ENCODE measurements at places on chromosomes 13 and 19. TPM values are rescaled to one million over a fixed set of nuclear protein-coding genes. Genes with fewer than 3 reads are reported as not detected.

GRCh38 chr13:36840718-36841250 is 21.8 kb downstream of the RFXAP start:
- H3K36me3 ChIP-seq: no peaks in the 10 kb centered on the region
- H3K27ac ChIP-seq: no peak overlapping the region
- H3K27me3 ChIP-seq: no peaks in the 10 kb centered on the region
- no peak for DNase-seq
- no peaks in the 10 kb centered on the region for H3K4me1 ChIP-seq

The GSX1 gene
- not detected for total RNA-seq

DNA sequence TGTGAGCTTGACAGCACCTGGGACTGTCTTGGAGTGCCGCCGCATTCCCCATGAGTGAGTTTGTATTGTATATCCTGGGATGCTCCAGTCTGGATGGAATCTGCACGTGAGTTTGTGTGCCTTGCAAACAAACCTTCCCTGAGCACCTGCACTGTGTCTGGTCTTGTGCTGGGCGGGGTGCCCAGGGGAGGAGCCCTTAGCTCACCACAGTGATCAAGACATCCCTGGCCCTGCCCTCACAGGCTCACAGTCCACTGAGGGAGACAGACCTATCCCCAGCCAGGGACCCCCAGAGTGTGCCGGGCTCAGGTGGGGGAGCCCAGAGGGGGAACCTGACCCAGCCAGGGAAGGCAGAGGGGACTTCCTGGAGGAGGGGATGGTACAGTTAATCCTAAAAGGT is 1.7 kb upstream of the BCAM start:
- H3K36me3 ChIP-seq: no peaks in the 10 kb centered on the region
- DNase-seq: no peak
- no peak overlapping the region for H3K4me3 ChIP-seq
- peaks cover 8% of the 10 kb centered on the region for H3K27me3 ChIP-seq

- H3K36me3 ChIP-seq: no peaks in the 10 kb centered on the region
- no peak for DNase-seq
Observed at GRCh38 chr19:7795555-7796161, 32.6 kb downstream of the CLEC4M start.

DNA sequence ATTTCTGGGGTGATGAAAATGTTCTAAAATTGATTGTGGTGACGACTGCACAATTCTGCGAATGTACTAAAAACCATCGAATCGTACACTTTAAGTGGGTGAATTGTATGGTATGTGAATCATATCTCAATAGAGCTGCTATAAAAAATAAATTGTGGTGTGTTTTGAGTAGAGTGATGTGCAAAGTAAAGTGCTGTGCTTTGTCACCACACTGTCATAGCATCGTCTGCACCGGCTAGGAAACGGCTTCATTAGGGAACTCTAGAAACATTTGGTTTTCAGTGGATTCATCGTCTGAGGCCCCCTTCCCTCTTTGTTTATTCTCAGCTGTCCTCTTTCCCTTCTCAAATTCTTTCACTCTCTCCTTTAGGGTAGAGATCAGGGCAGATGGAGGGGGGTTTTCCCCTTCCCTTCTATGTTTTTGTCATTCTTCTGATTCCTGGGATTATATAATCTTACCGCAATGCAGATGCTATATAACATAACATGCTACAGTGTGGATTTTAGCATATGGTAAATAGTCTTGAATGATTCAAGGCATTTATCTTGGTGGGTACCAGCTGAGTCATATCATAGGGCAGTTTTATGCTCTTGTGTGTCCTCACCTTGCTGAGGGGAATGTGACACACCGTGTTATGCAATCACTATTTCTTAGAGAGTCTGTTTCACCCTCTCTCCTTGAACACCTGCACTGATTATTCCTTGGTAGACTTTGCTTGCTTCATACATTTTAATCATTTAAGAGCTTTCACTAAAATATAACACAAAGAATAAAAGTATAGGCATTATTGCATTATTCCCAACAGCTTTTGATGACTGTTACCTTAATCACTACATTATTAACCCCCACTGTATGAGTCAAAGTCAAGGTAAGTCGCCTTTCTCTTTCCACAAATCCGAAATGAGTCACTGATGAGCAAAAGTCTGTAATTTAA is 239.4 kb downstream of the DCLK1 start:
- no peak for DNase-seq
- H3K4me3 ChIP-seq: no peak overlapping the region
- H3K4me1 ChIP-seq: no peaks in the 10 kb centered on the region
- H3K36me3 ChIP-seq: no peaks in the 10 kb centered on the region

DNA sequence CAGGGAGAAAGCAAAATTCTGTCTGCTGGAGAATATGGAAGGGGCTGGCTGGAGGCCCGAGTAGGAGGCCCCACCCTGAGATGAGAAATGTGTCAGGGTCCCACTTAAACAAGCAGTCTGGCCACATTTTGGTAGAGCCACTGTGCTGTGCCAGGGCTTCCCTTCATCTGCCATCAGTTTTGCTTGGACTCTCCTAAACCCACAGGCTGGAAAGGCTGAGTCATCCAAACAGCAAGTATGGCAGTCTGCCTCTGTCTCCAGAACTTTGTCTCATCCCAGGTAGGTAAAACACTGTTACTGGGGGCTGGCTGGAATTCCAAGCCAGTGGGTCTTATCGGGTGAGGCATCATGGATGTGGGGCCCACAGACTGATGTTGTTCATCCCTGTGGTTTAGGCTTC is 1390.6 kb downstream of the UQCRFS1 start:
- H3K27me3 ChIP-seq: no peaks in the 10 kb centered on the region
- no peaks in the 10 kb centered on the region for H3K36me3 ChIP-seq
- no peaks in the 10 kb centered on the region for H3K4me1 ChIP-seq

The ITGBL1 gene
- not detected for total RNA-seq

The DACT3 gene
- 0.20 TPM for total RNA-seq

The ZSCAN18 gene
- 42.7 TPM for total RNA-seq

GRCh38 chr19:34666200-34666957 is 10.6 kb downstream of the SCGB2B2 start:
- peaks cover 14% of the 10 kb centered on the region for H3K4me1 ChIP-seq
- no peak overlapping the region for H3K27ac ChIP-seq
- no peak overlapping the region for H3K4me3 ChIP-seq

- H3K27ac ChIP-seq: no peak within 1 kb of the TSS
- H3K36me3 ChIP-seq: no peaks in the 10 kb centered on the region
- H3K27me3 ChIP-seq: peaks cover 16% of the 10 kb centered on the region
- H3K4me3 ChIP-seq: no peak within 1 kb of the TSS
- no peak for DNase-seq
Observed at GRCh38 chr13:110306960-110307766, at the start of the genes COL4A1 and COL4A2. Gene COL4A1, minus strand, starts transcription at chr13:110307157. Its CDS starts 130 bp downstream, at chr13:110307027. Gene COL4A2, plus strand, starts transcription at chr13:110307284. Its CDS starts 620 bp downstream, at chr13:110307904.

The CYP2A6 gene
- total RNA-seq: not detected

The THSD8 gene
- 2.2 TPM for total RNA-seq

- peaks cover 11% of the 10 kb centered on the region for H3K27me3 ChIP-seq
- peak overlapping the region; percentile 28 for H3K4me3 ChIP-seq
- peaks cover 14% of the 10 kb centered on the region for H3K4me1 ChIP-seq
- no peak overlapping the region for H3K27ac ChIP-seq
- no peaks in the 10 kb centered on the region for H3K36me3 ChIP-seq
Observed at GRCh38 chr13:112943309-112944125, 25.5 kb upstream of the MCF2L start.

GRCh38 chr19:39941615-39942365 is 7.4 kb upstream of the FCGBP start:
- peak overlapping the region; percentile 94 for H3K27ac ChIP-seq
- DNase-seq: peak; percentile 49
- peaks cover 59% of the 10 kb centered on the region for H3K4me1 ChIP-seq
- no peaks in the 10 kb centered on the region for H3K27me3 ChIP-seq

The IZUMO2 gene
- not detected for total RNA-seq
